ENCODE measurements at places on chromosomes 12 and 14.

DNA sequence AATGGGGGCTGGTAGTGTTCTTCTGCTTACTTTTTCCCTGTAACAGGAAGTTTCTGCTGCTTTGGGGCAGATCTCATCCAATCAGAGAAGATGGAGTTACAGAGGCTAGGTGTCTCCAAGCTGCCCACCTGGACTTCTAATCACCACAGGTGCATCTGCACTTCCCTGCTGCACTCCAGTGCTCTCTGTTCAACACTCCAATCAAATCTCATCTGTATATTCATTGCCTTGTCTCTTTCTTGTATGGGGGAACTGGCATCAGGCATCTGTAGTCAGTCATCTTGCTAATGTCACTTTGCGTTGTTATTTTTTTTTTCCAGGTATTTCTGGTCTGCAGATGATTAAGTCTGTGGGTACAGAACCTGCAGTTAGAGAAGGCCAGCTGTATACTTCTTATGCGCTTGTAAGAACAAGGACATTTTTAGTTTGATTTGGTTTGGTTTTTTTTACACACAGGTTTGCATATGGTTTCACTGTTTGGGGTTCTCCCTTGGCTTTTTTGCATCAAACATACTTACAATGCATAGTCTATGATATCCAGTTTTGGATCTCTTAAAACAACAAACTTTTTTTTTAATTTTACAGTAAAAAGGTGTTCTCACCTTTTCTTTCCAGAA is 116.0 kb downstream of the METTL25 start:
- DNase-seq: no peak

DNA sequence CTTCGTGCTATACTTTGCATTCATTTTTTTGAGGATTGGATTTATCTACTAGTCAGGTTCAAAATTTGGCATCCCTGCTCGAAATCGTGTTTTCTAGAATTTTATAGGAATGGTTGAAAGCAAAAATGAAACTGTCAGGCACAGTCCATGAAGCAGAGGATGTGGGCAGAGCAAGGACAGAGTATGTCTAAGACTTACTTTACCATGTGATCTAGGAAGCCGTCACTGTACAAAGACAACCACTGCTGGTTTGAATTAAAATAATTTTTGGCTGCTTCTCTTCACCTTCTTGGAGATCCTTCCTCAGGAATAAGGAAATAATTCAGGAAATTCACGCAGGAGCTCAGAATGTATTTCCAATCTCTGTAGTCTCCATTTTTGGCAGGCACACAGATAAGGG is 31.6 kb upstream of the SGPP1 start:
- no peak for DNase-seq

DNA sequence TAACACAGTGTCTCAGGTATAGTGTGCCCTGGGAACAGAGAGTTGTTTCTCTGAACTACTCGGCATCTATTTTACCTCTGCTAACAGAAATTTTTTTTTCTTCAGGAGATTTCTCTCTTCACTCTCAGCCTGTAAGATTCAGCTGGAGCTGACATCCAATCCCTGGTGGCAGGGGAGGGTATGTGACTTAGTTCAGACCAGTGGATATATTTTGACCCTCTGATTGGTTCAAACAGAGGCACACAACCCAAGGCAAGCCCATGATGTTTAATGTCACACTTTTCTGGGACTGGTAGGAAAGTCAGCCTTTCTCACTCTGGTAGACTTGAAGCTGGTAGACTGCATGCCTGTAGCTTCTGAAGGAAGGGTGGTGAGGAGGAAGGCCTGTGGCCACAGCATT is 147.9 kb downstream of the HMGA2 start:
- no peak for DNase-seq

DNA sequence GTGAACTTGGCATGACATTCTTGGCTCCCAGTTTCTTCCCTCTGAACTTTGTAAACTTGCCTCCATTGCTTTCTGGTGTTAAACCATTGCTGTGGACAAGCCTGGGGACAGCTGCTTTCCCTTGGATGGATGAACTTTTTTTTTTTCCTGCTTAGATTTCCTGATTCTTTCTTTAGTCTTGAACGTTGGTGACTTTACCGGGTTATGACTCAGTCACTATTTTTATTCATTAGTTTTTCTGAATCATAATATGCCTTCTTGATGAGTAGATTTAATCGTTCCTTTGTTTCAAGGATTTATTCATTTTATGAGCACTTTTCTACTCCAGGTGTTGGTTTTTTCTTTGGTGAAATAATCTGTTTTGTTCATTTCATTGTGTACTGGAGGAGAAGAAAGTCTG is 155.0 kb upstream of the RTL1 start:
- DNase-seq: no peak

- DNase-seq: no peak
Measured at GRCh38 chr14:69987406-69988121, 108.3 kb downstream of the SMOC1 start.

- no peak for DNase-seq
Measured at GRCh38 chr12:82025462-82025861, 266.3 kb upstream of the PPFIA2 start.

DNA sequence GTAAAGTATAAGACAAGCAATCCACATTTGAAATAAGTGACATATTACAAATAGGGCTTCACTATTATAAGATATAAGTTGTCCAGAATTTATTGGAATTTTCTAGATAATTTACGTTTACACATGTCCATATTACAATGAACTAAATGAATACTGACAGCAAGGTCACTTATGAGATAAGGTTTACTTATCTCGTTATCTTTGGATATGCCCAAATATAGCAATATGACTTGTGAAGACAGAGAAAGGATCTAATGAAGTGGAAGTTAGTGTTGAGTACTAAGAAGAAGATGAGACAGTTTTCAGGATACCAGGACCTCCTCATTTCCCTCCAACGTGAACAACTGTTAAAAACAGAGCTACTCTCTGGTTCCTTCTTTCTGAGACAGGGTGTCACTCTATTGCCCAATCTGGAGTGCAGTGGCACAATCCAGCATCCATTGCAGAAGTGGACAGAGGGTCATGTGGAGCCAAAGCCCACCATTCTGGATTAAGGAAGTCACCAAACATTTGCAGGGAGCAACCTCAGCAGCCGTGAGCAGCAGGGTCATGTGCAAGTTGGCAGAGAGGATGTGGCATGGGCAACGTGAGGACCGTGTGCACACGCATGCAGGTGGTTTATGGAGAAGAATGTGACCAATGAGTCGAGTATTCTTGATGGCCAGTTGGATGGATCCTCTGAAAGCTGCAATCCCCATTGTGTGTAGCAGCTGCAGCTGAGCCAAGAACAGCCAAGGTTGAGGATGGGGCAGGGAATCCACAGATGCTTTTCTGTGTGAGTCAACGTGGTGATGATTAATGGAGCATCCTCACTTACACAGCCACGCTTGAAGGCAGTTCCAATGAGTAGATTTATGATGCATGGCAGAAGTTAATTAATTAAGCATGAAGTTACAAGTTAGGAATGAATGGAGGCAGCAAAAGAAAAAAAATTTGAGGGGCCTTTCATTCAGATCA is 111.0 kb downstream of the BICD1 start:
- no peak for DNase-seq

DNA sequence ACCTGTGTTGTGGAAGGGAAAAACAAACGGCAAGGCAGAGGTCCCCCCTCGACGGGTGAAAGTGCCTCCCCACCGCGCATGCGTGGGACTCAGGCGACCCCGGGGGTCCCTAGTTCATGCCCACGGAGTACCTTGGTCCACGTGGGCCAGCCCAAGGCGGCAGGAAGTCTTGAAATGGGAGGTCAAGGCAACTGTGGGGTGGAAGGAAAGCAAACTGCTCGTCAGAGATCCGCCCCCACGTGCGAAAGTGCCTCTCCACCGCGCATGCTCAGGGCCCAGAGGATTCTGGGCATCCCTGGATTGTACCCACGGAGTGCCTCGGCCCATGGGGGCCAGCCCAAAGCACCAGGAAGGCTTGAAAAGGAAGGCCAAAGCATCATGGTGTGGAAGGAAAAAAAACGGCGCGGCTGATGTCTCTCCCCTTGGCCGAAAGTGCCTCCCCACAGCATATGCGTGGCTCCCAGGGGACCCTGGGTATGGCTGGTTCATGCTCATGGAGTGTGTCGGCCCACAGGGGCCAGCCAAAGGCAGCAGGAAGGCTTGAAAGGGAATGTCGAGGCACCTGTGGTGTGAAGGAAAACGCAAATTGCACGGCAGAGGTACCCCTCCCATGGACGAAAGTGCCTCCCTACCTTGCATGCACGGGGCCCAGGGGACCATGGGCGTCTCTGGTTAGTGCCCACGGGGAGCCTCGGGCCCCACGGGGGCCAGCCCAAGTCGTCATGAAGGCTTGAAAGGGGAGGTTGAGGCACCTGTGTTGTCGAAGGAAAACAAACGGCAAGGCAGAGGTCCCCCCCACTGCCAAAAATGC is 369.7 kb downstream of the ALG10 start:
- DNase-seq: no peak

DNA sequence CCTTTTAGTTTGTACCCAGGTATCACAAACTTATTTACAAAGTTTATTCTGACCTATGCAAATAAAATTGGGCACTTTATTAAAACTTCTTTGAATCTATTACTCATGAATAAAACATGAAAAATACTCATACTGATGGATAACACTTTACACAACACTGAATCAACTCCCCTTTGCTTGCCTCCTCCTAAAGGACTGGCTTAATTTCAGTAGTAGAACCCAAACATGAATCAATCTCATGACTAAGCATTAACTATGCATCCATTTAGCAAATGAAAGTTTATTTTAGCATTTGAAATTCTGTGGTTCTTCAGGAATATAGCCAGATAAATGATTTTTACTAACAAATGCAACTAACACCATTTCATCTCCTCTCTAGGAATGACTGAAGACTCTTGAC is 32.4 kb downstream of the DENND5B start:
- no peak for DNase-seq

- DNase-seq: no peak
Measured at GRCh38 chr14:38210587-38211216, 3.0 kb downstream of the SSTR1 start.

GRCh38 chr12:123356159-123356670 is 8.4 kb downstream of the SBNO1 start:
- DNase-seq: no peak

DNA sequence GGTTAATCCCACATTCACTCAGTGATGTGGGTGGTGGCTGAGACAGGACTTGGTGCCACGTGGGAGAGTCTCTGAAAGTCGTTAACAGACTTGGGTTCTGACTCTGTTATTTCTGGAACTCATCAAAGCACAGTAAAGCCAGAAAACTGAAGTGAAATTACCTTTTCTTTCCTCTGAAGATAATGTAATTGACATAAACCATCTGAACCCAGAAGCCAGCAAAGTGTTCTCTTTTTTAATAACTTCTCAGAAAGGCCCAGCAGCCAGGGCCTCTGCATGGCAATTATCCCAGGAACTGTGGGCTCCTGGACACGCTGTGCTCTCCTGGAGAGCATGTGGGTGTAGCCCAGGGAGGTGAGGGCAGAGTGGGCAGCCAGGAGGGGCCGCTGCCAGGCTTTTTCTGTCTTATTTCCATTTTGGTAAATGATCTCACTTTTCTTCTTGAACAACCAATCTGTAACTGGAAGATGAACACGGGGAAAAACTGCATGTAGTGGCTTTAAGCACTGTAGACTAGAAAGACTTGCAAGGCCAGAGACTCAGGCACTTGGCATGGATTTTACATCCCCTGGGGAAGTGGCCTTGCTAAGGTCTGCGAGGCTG is 444.1 kb upstream of the TMEM132C start:
- DNase-seq: no peak

- DNase-seq: no peak
Measured at GRCh38 chr12:32467959-32468863, 68.9 kb downstream of the FGD4 start.

- DNase-seq: no peak
Measured at GRCh38 chr14:22296722-22297121, 292.3 kb downstream of the DAD1 start.

GRCh38 chr12:94272280-94272679 is 123.9 kb downstream of the PLXNC1 start:
- no peak for DNase-seq
